AG10803 (cell line): ENCODE measurements at places on chromosomes 2 and 18.

GRCh38 chr2:21715887-21716286 is 592.1 kb downstream of the TDRD15 start:
- no peak for DNase-seq

- DNase-seq: no peak
Observed at GRCh38 chr2:241563031-241563507, 4.5 kb downstream of the BOK start.

DNA sequence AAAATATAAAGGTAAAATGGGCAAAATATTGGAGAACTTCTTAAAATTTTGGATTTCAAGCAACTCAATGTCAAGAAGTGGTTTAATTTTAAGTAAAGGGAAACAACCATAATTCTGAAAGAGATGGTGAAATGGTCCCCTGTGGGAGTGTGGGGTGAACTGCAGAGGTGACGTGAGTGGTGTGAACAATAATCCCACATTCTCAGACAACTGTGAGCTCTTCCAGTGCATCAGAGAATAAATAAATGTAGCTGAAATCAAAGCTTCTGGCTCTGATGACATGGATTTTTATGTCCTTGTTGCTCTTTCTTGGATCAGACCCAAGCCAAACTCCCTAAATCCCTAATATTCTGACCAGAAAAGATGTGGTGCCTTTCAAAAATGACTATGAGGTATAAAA is 672.7 kb downstream of the ZEB2 start:
- DNase-seq: no peak

DNA sequence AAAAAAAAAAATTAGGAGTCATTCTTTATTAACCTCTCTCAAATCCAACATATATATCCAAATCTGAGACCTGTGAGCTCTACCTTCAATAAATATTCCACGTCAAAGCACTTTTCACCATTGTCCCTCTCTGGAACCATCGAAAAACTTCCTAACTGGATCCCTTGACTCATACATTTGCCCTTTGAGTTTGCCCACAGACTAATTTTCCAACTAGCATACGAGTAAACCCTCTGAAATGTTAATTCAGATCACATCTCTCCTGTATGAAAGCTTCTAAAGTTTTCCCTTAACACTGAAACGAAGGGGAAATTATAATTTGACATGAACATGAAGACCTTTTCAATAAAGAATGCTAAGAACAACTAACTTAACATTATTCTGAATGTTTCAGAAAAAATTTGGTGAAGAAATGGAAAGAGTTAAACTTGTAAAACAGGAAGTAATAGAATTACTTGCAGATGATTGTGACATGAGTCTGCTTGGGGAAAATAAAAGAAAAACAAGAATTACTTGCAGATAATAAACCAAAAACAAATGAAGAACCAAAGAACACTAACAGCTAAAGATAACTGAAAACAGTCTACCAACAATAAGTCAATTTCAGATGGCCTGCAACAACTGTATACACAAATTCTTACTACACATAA is 110.6 kb downstream of the C2orf74 start:
- DNase-seq: peak; percentile 28

DNA sequence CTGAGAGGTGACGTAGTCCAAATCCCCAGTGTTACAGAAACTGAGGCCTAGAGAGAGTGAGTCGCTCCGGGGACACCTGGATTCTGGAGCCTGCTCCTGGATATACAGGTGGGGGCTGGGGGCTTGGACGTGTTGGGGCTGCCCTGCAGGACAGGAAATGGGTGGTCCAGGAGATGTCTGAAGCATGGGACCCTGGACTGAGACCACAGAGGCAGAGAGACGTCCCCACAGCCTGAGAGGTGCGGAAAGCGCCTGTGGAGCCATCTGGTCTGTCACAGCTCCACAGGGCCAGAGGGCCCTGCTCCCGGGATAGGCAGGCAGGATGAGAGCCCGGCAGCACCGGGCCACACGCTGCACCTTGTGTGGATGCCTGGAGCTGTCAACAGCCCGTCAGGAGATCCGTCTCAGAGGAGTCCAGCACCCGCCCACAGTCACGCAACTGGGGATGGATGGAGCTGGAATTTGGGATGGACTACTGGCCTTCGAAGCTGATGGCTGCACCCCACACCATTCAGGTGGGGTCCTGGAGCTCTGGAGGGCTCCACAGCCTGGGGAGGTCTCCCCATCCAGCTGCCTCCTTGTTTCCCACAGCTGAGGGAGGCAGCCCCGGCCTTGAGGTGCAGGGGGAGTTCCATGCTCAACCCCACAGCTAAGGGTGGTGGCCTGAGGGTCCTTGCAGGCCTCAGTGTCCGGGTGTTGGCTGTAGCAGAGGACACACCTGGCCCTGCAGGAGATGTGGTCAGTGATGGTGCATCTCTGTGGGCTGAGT is 303.0 kb downstream of the NDUFA10 start:
- no peak for DNase-seq

DNA sequence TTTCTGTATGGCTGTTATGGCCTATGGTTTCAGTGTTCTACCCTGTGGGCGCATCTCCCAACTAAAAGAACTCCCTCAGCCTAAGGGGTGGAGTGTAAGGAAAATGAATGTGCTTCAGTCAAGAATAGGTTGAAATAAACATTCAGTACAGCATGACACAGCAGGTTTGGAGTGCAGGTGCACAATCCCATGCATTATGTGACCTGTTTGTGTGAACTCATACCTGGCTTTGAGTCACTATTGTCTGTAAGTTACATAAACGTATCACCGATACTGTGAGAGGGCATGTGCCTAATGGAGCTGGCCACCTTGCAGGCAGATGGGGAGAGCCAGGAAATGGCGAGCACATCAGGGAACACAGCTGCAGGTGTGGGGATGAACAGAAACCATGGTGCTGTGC is 216.0 kb downstream of the DSEL start:
- DNase-seq: no peak

DNA sequence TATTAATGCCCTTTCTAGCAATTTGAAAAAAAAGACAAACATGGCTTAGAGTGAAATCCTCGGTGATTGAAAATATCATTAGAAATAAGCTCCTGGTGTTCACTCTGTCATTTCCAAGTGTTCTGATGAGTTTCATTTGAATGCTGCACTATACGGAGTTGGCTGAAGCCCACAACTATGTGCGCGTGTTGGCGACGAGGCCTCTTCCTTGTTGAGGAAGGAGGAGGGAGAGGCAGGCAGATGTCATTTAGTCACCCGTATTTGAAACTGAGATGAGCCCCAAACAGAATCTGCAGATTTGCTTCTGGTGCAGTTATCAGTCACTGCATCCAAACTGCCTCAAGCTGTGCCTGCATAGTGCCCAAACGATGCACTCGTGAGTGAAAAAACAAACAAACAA is 23.5 kb upstream of the SKOR2 start:
- DNase-seq: peak; percentile 30

DNA sequence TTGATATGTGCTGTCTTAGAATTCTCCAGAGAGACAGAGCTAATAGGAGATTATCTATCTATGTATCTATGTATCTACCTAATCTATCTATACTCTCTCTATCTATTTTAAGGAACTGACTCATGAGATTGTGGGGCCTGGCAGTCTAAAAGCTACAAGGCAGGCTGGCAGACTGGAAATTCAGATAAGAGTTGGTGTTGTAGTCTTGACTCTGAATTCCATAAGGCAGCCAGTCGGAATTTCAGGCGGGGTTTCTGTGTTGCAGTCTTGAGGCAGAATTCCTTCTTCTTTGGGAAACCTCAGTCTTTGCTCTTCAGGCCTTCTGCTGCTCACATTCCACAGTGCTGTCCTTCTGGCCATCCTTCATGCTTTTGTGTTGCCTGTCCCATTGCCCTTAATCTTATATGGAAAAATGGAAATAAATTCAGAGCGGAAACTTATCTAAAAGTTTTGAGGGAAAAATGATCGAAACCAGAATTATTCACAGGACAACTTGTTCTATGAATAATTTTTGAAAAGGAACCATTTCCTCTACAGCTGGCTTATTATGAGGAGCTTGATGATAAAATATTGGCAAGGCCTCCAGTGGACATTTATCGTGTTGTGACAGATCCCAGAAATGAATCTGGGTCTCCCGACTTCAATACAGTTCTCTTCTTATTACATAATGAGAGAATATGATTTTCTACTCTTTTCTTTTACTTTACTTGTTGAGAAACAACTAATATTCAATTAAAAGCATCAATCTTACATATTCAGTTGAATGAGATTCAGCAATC is 10.8 kb downstream of the IL1RL1 start:
- DNase-seq: no peak

- DNase-seq: no peak
Observed at GRCh38 chr2:233699424-233700027, 6.8 kb downstream of the UGT1A6 start.

DNA sequence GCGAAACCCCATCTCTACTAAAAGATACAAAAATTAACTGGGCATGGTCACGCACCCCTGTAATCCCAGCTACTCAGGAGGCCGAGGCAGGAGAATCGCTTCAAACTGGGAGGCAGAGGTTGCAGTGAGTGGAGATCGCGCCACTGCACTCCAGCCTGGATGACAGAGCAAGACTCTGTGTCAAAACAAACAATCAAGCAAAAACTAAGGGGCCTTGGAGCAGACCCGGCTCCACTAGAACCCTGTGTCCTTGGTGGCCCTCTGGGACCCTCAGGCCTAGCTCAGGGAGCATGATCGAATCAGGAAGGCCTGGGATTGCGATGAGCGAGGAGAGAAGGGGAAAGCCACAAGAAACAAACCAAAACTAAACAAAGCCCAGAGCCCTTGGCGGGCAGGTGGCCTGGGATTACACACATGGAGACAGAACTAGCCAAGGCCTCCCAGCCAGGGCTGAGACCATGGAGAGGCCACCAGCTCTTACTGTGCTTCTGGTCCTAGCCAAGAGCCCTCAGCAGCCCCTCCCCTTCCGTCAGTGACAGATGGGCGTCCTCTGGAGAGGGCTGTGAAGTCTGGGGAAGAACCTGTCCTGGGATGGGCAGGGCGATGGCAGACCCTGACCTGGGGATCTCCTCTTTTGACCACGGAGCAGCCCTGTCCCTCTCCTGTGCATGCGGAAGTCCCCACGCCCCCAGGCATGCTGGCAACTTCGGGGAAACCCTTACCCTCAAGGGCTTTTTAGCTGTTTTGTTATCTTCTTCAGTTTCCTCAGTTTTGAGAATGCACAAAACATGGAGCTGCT is 27.4 kb upstream of the CATIP start:
- no peak for DNase-seq

DNA sequence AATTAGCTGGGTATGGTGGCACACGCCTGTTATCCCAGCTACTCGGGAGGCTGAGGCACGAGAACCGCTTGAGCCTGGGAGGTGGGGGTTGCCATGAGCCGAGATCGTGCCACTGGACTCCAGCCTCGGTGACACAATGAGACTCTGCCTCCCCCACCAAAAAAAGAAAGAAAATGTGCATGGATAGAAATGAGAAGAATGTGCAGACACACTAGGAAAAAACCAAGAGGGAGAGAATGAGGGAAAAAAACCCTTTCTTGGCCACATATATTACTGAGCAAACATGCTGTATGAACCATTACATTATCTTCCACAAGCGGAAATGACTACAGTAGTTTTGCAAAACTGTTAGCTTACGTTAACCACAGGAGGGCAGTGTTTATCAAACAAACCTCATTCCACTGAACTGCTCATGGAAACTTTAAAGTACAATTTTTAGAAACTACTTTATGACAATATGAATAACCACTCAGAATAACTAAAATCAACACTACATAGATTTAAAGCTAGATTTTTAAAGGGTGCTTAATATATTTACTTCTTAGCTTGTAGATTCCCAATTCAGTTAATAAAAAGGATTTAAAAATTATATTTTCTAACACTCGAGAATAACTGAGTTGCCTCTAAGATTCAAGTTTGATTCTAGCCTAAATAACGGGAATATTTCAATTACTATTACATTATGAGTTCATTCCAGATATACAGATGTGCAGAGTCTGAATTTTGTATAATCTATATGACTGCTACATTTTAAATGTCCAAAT is 26.4 kb downstream of the ASXL2 start:
- peak; percentile 88 for DNase-seq

GRCh38 chr2:168912901-168913369 is 11.8 kb downstream of the G6PC2 start:
- DNase-seq: peak; percentile 9

GRCh38 chr2:96897491-96898134 is 27.7 kb upstream of the SEMA4C start:
- no peak for DNase-seq

- DNase-seq: peak; percentile 90
Observed at GRCh38 chr2:232592772-232593395, 40.5 kb upstream of the EFHD1 start.

- DNase-seq: no peak
Observed at GRCh38 chr2:167761465-167762136, 485.8 kb downstream of the STK39 start.

GRCh38 chr18:54033052-54033451 is 191.4 kb downstream of the MBD2 start:
- no peak for DNase-seq

GRCh38 chr2:188404341-188405004 is 112.8 kb downstream of the GULP1 start:
- no peak for DNase-seq

DNA sequence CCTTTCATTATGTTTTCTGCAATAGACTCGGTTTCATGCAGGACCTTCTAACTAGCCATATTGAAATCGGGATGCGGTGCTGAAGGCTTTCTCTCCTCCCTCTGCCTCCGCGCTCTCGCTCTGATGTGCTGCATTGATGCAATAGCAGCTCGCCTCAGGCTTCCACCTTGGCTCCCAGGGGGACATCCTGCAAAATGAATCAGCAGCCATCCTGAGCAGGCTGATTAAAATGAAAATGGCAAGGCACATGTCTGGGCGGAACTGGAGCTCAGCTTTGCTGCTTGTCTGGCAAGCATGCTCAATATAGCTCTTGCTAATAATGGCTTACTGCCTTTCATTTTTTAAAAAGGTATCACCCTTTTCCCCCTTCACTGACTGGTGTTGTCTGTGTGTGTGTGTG is 806 bp upstream of the MYT1L start:
- DNase-seq: no peak

DNA sequence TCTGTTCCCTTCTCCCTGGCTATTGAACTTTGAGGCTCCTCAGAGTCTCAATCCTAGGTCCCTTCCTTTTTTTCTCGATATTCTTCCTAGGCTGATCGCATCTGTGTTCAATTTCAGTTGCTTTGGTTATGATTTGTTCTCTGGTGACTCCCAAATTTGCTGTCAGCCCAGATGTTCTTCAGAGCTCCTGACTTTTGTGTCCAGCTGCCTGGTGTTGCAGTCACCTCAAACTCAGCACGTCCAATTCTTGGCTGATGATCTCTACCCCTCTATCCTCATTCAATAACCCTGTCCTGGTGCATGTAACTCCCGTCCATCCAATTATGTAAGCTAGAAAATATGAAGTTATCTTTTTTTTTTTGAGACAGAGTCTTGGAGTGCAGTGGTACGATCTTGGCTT is 31.4 kb downstream of the DIS3L2 start:
- peak; percentile 13 for DNase-seq

GRCh38 chr2:232927032-232927792 is 57.1 kb downstream of the SNORC start:
- no peak for DNase-seq

GRCh38 chr2:158837645-158838044 is 42.5 kb downstream of the DAPL1 start:
- DNase-seq: no peak

GRCh38 chr2:178632729-178633128 is 152.5 kb downstream of the PLEKHA3 start:
- no peak for DNase-seq

- DNase-seq: no peak
Observed at GRCh38 chr2:55009277-55010060, 40.8 kb downstream of the RTN4 start.
